ENCODE measurements at places on chromosomes 4 and X. TPM values are rescaled to one million over a fixed set of nuclear protein-coding genes. Genes with fewer than 3 reads are reported as not detected.

SYN1 gene
- total RNA-seq, result 0.67 TPM

- peak overlapping the region; percentile 30 for H3K4me3 ChIP-seq
- H3K4me1 ChIP-seq, result peaks cover 72% of the 10 kb centered on the region
- no peak overlapping the region for H3K27ac ChIP-seq
These were observed 141.0 kb downstream of the TSPAN5 start for GRCh38 chr4:98517218-98518021.

ZFYVE28 gene
- 14.4 TPM for total RNA-seq

DNA sequence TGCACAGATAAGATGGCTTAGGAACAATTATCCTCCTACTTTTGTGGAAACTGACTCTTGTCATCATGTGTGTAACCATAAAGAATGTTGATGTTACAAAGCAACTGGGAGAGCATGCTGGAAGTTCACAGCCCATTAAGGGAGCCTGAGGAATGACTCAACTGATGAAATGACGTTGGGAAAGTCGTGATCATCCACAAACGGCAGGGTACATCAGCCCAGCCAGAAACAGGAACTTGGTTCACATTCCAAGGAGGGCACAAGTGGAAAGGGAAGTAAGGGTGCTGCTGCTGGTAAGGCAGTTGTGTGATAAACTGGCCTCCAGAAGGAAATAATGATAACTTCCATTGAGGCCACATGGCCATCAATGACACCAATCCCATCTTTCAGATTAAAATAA, 6.7 kb downstream of the TEC start:
- H3K4me3 ChIP-seq, result no peak overlapping the region
- H3K36me3 ChIP-seq, result no peaks in the 10 kb centered on the region
- no peak for DNase-seq
- no peaks in the 10 kb centered on the region for H3K27me3 ChIP-seq
- H3K4me1 ChIP-seq, result peaks cover 15% of the 10 kb centered on the region

GRCh38 chr4:15855804-15856475, 77.8 kb downstream of the CD38 start:
- no peak for DNase-seq
- no peaks in the 10 kb centered on the region for H3K4me1 ChIP-seq
- no peaks in the 10 kb centered on the region for H3K36me3 ChIP-seq
- no peak overlapping the region for H3K4me3 ChIP-seq
- H3K27ac ChIP-seq, result no peak overlapping the region

DNA sequence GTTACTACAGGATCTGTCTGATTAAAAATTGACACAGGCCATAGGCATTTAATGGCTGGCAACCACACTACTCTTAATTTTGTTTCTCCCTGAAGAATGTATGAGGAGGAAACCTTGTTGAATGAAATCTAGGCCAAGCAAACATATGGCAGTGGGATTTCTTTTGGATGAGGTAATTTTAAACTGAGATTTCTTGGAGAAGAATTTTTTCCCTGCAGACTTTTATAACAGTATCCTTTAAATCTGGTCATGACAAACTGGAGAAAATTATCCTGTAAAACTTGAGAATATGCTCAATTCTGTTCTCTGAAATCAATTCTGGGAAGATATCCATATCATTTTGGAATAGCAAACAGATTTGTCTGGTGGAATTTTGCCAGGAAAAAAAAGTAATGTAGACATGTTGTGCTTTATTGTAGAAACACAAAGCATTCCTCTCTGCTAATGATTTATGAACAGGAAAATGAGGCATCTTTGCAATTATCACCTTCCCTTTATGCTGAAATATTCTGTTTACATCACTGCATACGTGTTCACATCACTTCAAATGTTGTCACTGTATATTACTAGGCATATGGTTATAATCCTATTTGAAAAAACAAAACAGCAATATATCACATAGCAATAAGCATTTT, 108.3 kb upstream of the ARSJ start:
- no peak overlapping the region for H3K4me3 ChIP-seq
- H3K36me3 ChIP-seq, result no peaks in the 10 kb centered on the region
- peaks cover 13% of the 10 kb centered on the region for H3K27me3 ChIP-seq
- H3K4me1 ChIP-seq, result no peaks in the 10 kb centered on the region
- H3K27ac ChIP-seq, result no peak overlapping the region

SERTM2 gene
- total RNA-seq, result 0.05 TPM

DNA sequence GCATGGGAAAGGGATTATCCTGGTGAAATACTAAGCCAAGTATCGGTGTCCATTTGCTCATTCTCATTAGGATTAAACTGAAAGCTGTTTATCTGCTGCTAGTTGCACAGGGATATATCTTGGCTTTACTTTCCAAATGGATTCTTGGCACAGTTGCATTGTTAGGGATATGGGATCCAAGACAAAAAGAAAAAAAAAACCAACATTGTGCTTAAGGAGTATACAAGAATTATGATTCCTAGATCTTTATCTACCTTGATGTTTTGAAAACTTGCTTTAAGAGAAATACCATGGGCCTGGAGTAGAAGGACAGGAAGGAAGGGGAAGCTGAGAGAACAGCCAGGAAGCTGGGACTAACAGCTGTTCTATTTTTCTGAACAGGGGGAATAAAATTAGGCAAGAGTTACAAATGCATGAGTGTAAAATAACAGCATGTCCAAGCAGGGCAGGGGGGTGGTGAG, 107.6 kb downstream of the ATXN3L start:
- H3K27ac ChIP-seq, result no peak overlapping the region
- H3K36me3 ChIP-seq, result no peaks in the 10 kb centered on the region
- no peaks in the 10 kb centered on the region for H3K4me1 ChIP-seq
- H3K27me3 ChIP-seq, result peaks cover 13% of the 10 kb centered on the region
- DNase-seq, result no peak

RIBC1 gene
- total RNA-seq, result 1.8 TPM

GRCh38 chrX:8520791-8521190, 56.2 kb downstream of the VCX3B start:
- H3K27ac ChIP-seq, result no peak overlapping the region
- DNase-seq, result no peak
- no peak overlapping the region for H3K4me3 ChIP-seq
- no peaks in the 10 kb centered on the region for H3K27me3 ChIP-seq
- H3K4me1 ChIP-seq, result no peaks in the 10 kb centered on the region

DNA sequence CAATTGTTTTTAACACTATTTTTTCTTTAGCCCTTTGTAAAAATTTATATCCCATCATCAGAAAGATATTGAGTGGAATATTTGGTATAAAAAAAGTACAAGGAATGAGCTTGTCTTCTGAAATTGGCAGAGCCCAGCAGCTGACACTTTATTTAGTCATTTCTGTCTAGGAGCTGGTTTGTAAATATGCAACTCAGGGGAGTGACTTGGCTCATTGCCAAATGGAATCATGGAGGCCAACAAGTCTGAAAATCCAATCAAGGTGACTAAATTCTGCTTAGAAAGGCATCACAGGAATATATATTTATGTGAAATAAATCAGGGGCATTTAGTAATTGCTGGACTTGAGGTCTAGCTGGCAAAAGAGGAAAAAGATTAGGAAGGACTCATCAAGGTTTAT, 74.4 kb downstream of the OTC start:
- no peak for DNase-seq
- H3K27me3 ChIP-seq, result peaks cover 19% of the 10 kb centered on the region
- no peak overlapping the region for H3K4me3 ChIP-seq
- H3K36me3 ChIP-seq, result no peaks in the 10 kb centered on the region

GRCh38 chrX:118495958-118496762, 545 bp downstream of the DOCK11 start:
- DNase-seq, result peak; percentile 78
- peaks cover 21% of the 10 kb centered on the region for H3K4me1 ChIP-seq
- peak overlapping the region; percentile 98 for H3K4me3 ChIP-seq

- H3K36me3 ChIP-seq, result no peaks in the 10 kb centered on the region
- H3K4me1 ChIP-seq, result no peaks in the 10 kb centered on the region
- H3K4me3 ChIP-seq, result no peak overlapping the region
- DNase-seq, result no peak
- no peak overlapping the region for H3K27ac ChIP-seq
These were observed 47.2 kb upstream of the TFDP3 start for GRCh38 chrX:133265331-133265730.

- no peaks in the 10 kb centered on the region for H3K36me3 ChIP-seq
- peaks cover 33% of the 10 kb centered on the region for H3K27me3 ChIP-seq
- no peak for DNase-seq
- peak overlapping the region; percentile 31 for H3K4me3 ChIP-seq
These were observed 212.4 kb upstream of the TTC29 start for GRCh38 chr4:147157860-147158701.

DCUN1D4 gene
- total RNA-seq, result 46.7 TPM

DNA sequence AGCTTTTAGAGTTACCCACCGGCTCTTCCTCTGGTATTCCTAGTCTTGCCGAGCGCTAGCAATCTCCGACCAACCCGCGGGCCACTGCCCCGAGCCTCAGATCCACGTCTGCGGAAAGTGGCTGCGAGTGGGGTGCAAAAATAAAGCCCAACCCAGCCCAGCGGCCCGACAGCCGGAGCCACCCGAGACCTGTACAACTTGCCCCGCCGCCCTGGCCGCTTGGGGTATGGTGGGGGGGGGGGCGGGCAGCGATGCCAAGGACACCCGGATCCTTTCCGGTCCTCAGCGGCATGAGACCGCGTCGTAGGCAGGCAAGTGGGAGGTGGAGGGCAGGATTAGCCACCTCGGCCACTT, 1.6 kb downstream of the SLITRK4 start:
- H3K36me3 ChIP-seq, result peaks cover 1% of the 10 kb centered on the region
- H3K27me3 ChIP-seq, result peaks cover 35% of the 10 kb centered on the region
- H3K27ac ChIP-seq, result no peak overlapping the region
- no peak for DNase-seq
- H3K4me1 ChIP-seq, result peaks cover 5% of the 10 kb centered on the region

Measured in activated T-cell treated with anti-CD3 and anti-CD28 coated beads, Interleukin-2, amount 50 U/mL, for 72 hours (primary cell).